ENCODE measurements at places on chromosomes 4 and X. TPM values are rescaled to one million over a fixed set of nuclear protein-coding genes. Genes with fewer than 3 reads are reported as not detected.

The SH3D19 gene
- total RNA-seq: 22.6 TPM

The HMGB2 gene
- total RNA-seq: 294 TPM

The WWC2 gene
- total RNA-seq: 16.1 TPM

The FAM50A gene
- total RNA-seq: 37.4 TPM

The CDX4 gene
- not detected for total RNA-seq

The NHSL2 gene
- total RNA-seq: 1.7 TPM

The GJB1 gene
- not detected for total RNA-seq

The CXCL11 gene
- not detected for total RNA-seq

The FOXR2 gene
- 16.4 TPM for total RNA-seq

The ARMCX1 gene
- total RNA-seq: 31.9 TPM

The SMARCA1 gene
- total RNA-seq: 28.3 TPM

The RHOXF1 gene
- total RNA-seq: not detected

The NAA11 gene
- not detected for total RNA-seq

The PRSS12 gene
- 0.07 TPM for total RNA-seq

The USP17L27 gene
- not detected for total RNA-seq

The VSIG4 gene
- not detected for total RNA-seq

The GAGE12J gene
- not detected for total RNA-seq

The APOO gene
- 27.7 TPM for total RNA-seq

The PDE6B gene
- 0.18 TPM for total RNA-seq

The TENM3 gene
- 54.1 TPM for total RNA-seq

The GSX2 gene
- total RNA-seq: not detected

The ARHGAP36 gene
- total RNA-seq: not detected

The TEX13D gene
- total RNA-seq: 0.05 TPM
